MM.1S (cell line): ENCODE measurements at places on chromosomes 7 and 10.
A peak's percentile ranks its signal among the peaks of the same experiment; 100 is the strongest.

DNA sequence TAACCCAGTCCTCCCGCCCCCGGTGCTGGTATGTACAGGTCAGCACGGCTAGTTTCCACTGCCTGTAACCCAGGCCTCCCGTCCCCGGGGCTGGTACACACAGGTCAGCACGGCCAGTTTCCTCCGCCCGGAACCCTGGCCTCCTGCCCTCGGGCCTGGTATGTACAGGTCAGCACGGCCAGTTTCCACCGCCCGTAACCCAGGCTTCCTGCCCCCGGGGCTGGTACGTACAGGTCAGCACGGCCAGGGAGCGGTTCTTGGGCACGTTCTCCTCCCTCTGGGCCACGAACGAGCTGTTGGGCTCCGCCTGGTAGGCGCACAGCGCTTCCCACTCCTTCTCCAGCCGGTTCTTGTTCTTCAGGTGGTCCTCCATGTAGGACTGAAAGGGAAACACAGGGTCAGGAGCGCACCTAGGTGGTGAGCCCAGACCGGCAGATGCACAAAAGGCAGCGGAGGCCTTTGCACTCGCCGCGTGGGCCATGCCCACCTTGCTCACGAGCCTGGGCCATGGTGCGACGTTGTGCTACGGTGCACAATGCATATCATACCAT lies 284.4 kb downstream of the DNAJB6 start:
- no peak for DNase-seq

GRCh38 chr10:51501396-51501795 lies 198.0 kb downstream of the CSTF2T start:
- no peak for DNase-seq

DNA sequence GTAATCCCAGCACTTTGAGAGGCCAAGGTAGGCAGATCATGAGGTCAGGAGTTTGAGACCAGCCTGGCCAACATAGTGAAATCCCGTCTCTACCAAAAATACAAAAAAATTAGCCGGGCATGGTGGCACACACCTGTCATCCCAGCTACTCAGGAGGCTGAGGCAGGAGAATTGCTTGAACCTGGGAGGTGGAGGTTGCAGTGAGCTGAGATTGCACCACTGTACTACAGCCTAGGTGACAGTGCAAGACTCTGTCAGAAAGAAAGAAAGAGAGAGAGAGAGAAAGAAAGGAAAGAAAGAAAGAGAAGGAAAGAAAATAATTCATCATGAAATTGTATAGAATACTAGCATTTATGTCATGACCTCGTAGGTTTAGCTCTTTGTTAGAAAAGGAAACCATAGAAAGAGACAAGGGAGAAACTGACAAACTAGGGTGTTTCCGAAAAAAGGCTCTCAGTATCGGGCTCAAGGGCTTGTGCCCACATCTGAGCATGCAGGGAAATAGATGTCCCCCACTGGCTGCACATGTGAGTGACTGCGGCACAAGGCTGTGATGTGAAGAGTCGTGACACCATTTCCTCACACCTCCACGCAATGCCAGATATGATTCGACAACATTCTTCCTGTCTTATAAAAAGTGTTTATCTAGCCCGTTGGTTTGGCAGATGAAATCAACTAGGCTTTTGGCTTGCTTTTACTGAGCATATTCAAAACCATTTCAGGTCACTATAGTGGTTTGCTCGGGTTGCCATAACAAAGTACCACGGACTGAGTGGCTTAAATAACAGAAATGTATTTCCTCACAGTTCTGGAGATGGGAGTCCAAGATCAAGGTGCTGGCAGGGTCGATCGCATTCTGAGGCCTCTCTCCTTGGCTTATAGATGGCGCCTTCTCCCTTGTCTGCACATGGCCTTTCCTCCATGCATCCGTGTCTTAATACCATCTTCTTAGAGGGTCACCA lies 2.0 kb downstream of the SRGN start:
- DNase-seq: peak; percentile 82

DNA sequence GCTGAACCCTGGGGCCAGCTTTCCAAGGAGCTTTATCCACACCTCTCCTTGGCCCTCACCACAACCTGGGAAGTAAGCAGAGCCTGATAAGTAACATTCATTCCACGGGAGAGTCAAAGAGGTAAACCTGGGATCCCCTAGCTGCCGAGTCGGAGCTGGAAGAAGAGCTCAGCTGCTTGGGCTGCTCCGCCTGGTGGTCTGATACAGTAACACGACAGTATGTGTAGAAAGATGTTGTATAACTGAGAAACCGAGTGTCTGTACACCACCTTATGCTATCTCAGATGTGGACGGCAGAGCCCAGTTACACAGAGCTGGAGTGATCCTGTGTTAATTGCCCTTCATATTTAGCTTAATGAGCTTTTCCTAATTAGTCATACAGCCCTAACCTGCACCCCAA lies 151.3 kb upstream of the KMT2E start:
- DNase-seq: no peak
